ENCODE measurements at places on chromosomes 13 and 19.

DNA sequence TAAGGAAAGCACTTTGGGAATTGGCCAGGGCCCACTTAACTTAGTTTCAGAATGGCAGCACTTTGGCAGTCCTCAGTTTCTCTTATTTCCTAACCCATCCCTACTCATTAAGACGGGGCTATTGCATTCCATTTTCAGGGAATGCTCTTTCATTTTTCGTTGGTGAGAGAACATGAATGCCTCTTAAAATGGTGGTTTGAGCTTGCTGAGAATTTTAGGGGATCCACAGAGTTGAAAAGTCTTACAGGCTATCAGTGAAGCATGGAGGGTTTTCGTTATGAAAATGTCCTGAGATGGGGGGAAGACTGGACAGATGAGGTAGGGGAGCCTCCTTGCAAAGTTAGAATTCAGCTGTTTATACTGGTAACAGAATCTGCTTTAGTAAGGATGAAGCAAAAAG, 71.4 kb downstream of the LRCH1 start:
- no peak for DNase-seq

DNA sequence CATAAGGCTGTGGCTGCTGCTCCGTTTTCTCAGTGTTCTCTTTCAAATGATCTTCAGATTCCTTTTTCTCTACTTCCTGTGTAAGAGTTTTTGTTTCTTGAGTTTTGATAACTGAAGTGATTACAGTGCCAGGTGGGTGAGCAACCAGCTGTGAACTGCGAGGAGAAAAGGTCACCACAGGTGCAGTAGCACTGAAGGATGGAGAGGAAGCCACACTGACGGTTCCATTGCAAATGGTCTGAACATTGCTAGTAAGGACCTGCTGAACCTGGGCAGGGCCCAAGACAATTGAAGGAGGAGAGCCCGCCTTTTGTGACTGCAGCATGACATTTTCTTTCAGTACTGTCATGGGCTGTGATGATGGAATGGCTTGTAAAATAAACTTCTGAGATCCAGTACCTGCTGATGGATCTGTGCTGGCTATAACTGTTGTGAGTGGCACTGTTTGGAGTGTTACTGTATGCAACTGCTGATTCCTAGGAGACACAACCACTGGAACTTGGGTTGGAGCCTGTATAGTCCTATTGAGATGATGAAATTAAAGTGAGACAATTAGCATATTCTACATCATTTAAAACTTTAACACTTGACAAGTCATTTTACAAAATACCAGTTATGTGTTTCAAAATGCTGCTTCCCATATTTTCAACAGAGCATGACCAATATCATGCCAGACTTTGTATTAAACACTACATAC, 85.5 kb downstream of the ELF1 start:
- no peak for DNase-seq

- no peak for DNase-seq
These were observed 164.2 kb downstream of the DLEU7 start for GRCh38 chr13:50679321-50679720.

DNA sequence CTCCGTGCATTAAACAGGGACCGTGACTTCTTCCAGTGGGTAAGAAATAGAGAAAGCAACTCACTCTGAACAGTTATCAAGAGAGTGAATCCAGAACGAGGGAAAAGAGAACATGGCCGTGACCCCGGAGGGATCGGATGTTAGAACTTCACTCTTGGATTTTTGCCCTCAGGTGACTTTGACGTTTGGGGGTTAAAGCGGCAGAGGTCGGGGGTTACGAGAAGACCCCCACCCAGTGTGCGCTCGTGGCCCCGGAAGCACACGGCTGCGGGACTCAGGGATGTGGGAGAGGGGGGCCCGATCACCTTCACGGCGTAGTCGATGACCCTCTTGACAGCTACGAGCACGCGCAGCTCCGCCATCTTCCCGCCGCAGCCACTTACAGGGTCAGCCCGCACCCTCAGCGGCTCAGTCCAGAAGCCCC, at the start of gene ETFB:
ETFB (minus strand) TSS at position 424 of the 424 bp plus-strand sequence; CDS start at position 362, 62 bp downstream.
- DNase-seq = no peak

GRCh38 chr19:49894879-49895565, 1.7 kb downstream of the IL4I1 start:
- peak; percentile 53 for DNase-seq

DNA sequence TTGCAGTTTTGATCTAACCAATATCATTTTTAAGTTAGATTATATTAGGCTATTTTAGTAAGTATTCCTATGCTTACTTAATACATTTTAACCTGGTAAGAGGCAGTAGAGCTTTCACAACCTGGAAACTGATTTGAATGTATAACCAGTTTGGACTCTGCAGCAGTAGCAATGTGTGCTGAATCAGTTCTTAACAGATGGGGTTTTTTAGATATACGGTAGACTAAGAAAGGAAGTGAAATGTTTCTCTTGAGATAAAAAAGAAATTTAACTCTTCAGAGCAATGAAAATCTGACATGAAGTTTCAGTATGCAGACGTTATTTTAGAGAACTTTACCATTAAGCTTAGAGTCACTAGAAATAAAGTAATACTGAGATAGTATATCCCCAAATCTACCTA, 2.7 kb downstream of the NBEA start:
- DNase-seq = no peak

DNA sequence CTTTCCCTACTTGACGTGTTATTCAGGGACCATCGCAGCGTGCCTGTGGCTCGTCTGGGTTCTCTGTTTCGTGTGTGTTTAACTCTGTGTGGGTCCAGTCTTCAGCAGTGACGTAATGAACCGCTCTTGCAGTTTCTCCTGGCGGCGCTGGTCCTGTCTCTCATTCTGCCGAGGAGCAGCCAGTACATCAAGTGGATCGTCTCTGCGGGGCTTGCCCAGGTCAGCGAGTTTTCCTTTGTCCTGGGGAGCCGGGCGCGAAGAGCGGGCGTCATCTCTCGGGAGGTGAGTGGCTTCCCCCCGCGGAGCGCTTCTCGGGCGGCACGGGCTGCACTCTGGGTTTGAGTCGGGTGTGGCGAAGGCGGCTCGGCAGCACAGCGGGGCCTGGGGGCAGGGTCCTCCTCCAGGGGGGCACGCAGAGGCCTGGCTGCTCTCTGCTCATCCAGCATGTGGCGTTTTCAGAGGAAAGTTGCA, 36.3 kb upstream of the TFDP1 start:
- DNase-seq = no peak

All from effector memory CD8-positive, alpha-beta T cell (primary cell).